ENCODE measurements at places on chromosomes 5 and 9.

DNA sequence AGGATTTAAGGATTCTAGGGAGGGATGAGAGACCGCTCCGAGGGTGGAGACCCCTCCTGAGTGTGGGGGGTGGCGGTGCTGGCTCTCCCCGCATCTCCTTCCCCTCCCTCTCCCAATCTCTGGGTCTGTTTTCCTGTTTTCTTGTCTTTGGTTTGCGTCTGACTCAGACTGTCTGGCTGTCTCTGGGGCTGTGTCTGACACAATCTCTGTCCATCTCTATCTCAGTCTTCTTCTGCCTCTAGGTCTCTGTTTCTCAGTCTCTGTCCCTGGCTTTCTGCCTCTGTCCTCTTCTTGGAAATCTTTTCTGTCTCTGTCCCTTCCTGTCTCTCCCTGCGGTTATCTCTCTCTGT is 196 bp upstream of the GRM6 start:
- DNase-seq, result no peak

DNA sequence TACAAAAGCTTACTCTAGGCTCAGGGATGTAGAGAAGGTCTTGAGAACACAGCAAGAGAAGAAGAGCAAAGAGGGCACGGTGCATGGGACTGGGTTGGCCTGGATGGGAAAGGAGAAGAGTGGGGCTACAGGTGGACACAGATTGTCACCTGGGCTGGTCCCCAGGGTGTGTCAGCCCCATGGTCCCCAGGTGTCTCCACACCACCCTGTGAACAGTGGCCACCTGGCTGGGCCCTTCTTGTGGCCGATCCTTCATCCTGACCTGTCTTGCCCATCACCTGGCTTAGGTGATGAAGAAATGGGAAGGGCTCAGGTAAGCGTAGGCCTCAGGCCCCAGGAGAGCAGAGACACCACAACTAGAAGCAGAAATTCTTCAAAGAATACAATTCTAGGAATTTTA is 188.9 kb downstream of the TENT4A start:
- DNase-seq, result no peak

DNA sequence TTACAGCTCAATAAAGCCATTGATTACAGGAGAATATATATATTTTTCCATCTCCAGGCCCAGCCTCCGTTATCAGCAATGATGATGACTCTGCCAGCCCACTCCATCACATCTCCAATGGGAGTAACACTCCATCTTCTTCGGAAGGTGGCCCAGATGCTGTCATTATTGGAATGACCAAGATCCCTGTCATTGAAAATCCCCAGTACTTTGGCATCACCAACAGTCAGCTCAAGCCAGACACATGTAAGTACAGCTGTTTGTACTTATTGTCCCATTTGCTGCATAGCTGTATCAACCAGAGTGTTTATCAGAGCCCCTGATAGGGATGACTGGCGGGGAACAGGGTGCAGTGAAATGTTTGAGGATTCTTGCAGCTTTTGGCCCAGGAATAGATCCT is 197.7 kb downstream of the NTRK2 start:
- DNase-seq, result no peak

- no peak for DNase-seq
Observed at GRCh38 chr5:67154556-67155206, 41.9 kb downstream of the CD180 start.

DNA sequence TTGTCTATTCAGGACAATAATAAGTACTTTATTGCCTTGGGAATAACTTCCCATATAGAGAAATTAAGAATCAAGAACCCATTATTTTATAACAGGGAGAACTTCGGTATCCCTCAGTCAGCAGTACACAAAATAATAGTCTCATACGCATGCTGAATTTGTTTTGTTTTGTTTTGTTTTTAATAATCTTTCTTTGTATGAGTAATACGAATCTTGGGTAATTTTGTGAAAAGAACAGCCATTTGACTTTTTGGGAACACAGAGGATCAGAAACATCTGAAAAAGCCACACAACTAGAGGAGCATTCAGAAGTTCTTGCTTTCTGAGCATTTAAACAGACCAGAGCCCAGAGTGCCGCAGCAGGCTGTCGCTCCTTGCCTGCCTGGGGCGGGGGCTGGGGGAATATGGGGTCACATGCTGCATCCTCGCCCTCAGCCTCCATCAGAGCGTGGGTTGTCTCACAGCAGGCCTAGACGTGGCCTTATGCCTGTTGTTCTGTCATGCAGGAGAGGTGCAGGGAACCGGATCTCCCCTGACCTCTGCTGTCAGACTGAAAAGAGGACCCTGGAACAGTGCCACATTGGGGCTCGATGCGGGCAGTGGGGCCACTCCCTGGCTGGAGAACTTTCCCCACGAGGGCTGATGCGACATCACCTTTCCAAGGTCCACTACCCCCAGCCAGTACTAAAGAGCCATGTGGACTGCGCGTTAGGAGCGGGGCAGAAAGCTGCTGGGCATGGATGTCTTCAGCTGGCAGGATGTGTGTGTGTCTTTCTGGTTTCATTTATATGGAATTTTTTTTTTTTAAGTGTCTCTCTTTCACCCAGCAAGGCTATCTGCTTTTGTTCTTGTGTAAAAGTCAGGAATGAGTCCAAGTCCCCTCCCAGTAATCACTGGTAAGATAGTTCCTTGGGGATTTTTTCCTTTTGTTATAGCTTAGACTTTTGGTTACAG is 133.4 kb upstream of the OTULINL start:
- DNase-seq, result no peak

- DNase-seq, result no peak
Observed at GRCh38 chr5:140130949-140131733, 5.4 kb downstream of the IGIP start.

Data from pons (tissue), 1 donor.